ENCODE measurements at places on chromosomes 16 and 17. TPM values are rescaled to one million over a fixed set of nuclear protein-coding genes. Genes with fewer than 3 reads are reported as not detected.

Gene CLEC18A
- 1.3 TPM for total RNA-seq

Gene KRTAP3-1
- total RNA-seq, result not detected

Gene CFAP119
- total RNA-seq, result 1.7 TPM

Gene SPATA32
- total RNA-seq, result 0.27 TPM

DNA sequence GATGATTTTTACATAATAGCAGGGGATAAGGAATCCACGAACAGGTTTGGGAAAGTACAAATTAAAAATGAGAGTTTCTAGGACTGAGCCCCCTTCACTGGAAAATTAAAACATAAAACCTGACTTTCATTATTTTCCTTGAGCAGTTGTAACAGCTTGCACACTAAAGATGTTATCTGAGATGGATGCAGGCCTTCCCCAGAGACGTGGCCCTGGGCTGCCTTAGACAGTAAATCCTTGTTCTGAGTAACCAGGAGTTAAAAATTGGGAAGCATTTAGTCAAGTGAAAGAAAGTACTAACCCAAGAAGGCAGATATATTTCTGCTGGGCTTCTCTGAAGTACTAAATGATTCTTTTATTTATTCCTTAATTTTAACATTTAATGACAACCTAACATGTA lies 432.2 kb upstream of the KIF2B start:
- DNase-seq, result no peak
- H3K27ac ChIP-seq, result no peak overlapping the region
- H3K27me3 ChIP-seq, result no peaks in the 10 kb centered on the region
- no peak overlapping the region for H3K4me3 ChIP-seq

- H3K27me3 ChIP-seq, result no peaks in the 10 kb centered on the region
- H3K4me3 ChIP-seq, result no peak overlapping the region
- peaks cover 10% of the 10 kb centered on the region for H3K4me1 ChIP-seq
These were observed 4.9 kb downstream of the IQCK start for GRCh38 chr16:19722981-19723380.
